Daoy (cell line): ENCODE measurements at places on chromosomes 2 and 18.

DNA sequence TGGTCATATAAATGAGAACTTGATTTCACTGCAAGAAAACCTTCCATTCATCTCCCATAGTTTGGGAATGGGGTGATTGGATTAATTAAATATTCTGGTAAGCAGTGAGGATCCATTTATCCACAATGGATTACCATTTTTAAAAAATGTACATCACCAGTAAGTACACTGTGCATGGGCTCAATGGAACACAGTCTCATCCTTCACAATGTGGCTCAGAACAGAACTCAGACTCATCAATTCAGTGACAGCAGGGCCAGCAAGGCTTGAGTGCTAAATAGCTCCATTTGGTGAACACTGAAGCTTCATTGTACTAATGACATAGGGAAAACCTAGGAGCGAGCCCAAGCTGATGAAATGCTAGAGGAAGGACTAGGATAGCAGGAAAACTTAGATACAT is 223.8 kb downstream of the CMPK2 start:
- DNase-seq, result no peak

GRCh38 chr2:118197011-118197675 is 108.9 kb downstream of the INSIG2 start:
- DNase-seq, result peak; percentile 39

DNA sequence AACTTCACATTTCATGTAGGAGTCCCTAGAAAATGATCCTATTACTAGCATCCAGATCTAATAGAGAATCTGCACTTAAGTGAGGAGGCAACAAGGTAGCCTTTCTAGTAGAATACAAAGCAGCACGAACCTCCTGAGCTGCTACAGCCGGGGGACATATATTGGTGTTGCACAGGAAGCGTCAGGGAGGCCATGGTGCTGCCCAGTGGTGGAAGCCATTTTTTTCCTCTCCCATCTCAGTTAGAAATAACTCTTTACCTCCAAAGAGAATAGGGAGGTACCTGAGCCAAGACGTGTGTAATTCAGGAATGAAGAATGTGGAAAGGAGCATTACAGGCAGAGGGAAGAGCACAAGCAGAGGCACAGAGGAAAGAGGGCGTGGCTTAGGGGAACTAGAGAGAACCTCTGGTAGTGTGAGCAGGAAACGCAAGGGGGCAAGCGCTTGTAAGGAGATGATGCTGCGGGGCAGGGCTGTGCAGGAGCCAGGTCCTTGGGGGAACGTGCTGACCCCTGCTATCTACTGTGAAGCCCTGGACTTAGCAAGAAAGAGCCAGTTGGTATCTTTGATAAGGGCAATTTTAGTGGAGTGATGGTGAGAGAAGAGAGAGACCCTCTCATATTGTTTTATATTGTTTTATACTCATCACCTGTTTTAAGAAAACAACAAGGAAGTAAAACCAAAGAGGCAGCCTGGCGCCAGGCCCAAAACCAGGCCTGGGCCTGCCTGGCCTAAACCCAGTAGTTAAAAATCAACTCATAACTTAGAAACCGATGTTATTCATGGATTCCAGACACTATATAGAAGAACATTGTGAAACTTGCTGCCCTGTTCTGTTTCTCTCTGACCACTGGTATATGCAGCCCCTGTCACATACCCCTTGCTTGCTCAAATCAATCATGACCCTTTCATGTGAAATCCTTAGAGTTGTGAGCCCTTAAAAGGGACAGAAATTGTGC is 50.0 kb upstream of the TTC39C start:
- DNase-seq, result no peak

GRCh38 chr2:152106464-152106863 is 7.6 kb upstream of the CACNB4 start:
- no peak for DNase-seq

DNA sequence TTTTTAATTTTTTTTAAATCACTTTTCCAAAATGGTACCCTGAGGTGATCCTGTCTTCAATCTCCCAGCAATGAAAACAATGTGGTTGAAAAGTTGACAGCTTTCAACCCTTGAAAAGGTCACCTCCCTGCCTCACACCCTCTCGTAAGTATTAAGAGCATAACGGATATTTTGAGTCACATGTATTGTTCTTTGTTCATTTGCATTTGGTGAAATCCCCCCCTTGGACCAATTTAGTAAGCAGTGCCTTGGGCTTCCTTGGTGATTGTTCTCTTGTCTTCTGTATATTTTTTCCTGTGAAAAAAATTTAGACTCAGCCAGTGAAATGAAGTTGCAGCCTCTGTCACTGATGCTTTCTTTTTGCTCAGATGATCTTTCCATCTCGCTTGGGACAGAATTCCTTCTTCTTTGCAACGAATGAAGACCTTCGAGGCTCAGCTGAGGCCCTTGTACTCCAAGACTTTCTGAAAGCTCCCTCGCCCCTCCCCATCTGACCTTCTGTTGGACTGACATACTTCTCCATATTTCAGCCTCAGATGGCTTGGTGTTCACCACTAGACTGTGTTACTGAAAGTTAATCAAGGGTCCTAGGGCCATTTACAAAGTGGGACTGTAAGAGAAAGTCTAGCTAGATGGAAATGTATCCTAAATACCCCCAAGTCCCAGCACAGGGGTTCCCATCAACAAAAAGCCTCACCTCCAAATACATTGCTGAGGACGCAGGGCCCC is 158.4 kb downstream of the BCL2 start:
- no peak for DNase-seq

- DNase-seq, result no peak
Observed at GRCh38 chr2:208529796-208530195, 123.2 kb downstream of the PTH2R start.

DNA sequence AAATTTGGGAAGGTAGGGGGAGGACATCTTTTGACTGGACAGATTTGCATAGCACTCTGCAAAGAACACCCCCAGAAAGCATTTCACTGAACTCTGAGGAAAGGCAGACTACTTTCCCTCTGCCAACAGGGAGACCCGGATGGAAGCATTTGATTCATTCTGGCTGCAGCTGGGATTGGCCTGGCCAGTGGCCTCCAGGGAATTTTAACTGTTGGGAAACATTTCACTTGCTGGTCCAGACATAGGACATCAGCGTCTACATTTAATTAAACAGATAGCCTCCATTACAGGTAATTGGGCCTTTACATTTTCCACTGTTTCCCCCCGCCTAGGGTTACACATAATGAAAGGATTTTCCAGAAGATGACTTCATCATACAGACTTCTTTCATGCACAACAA is 92.8 kb downstream of the MARCHF4 start:
- DNase-seq, result no peak

GRCh38 chr2:172094294-172095145 is 8.2 kb downstream of the DLX2 start:
- DNase-seq, result peak; percentile 66

GRCh38 chr2:38095996-38096861 is 20.3 kb upstream of the CYP1B1 start:
- peak; percentile 92 for DNase-seq

- DNase-seq, result peak; percentile 8
Observed at GRCh38 chr2:146004462-146004861, 1484.5 kb upstream of the ZEB2 start.

DNA sequence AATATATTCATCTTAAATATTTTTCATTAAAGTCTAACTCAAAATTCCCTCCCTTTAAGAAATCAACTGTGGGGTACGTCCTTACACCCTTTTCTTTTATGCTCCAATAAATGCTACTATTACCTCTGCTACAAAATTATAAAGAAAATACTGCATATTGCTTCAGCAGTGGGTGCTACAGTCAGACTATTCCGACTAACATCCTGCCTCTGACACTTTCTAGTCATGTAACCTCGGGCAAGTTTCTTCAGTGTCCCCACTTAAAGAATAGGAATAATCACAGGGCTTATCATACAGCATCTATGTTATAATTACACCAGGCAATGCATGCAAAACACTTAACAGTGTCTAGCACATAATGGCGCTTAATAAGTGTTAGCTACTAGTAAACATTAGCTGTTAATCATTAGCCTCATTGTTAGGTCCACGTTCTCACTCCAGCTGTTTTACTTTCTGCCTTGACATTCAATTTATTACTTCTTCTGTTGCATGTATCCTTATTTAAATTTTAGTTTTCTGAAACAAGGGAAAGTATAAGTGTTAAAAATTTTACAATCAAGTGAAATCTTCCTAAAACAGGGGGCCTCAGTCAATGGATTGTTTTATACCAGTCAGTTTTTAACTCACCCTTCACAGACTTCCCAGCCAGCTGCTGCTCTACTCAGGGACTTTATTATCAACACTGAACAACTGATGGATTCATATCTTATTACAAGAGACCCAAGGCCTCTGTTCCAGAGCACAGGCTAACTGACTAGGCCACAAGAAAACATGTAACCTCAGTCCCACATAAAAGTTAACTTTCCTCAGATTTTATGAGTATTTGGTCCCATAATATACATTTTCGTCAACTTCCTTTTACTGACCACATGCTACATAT is 54.0 kb downstream of the CLASP1 start:
- DNase-seq, result no peak

- DNase-seq, result peak; percentile 91
Observed at GRCh38 chr2:36403675-36404230, 48.2 kb downstream of the CRIM1 start.
